ENCODE measurements at places on chromosomes 2 and 18. TPM values are rescaled to one million over a fixed set of nuclear protein-coding genes. Genes with fewer than 3 reads are reported as not detected.

GPR45 gene
- total RNA-seq: not detected

ST6GAL2 gene
- 0.36 TPM for total RNA-seq

METTL21A gene
- 22.1 TPM for total RNA-seq

SMYD5 gene
- 14.7 TPM for total RNA-seq

RALBP1 gene
- 60.2 TPM for total RNA-seq

CHRND gene
- total RNA-seq: not detected

ROCK2 gene
- 197 TPM for total RNA-seq
